ENCODE measurements at places on chromosomes 5 and 9.

- no peak for DNase-seq
These were observed 2.1 kb downstream of the EDIL3 start for GRCh38 chr5:84382363-84383295.

GRCh38 chr9:73148447-73148937 is 3.2 kb upstream of the ANXA1 start:
- DNase-seq = no peak

GRCh38 chr5:172830876-172831662 is 3.0 kb upstream of the ERGIC1 start:
- DNase-seq = no peak

- DNase-seq = no peak
These were observed 1.2 kb upstream of the RNF38 start for GRCh38 chr9:36401164-36401740.

- DNase-seq = no peak
These were observed 10.3 kb downstream of the FXN start for GRCh38 chr9:69045821-69046220.

DNA sequence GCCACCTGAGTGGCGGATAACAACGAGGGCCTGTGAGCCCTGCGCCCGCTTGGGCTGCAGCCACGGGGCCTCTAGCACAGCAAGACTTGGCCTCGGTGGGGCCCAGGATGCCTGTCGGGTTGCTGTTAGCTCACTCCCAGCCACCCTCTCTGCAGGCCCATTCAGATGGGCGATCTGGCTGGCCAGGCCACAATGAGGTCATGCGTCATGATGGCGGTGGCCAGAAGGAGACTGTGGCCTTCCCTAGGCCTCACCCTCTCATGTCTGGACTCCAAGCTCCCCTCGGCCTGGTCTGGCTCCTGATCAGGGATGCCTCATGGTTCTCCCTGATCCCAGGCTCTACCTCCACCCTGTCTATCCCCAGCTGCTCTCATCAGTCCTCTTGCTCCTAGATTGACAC is 19.0 kb upstream of the TCOF1 start:
- DNase-seq = no peak

DNA sequence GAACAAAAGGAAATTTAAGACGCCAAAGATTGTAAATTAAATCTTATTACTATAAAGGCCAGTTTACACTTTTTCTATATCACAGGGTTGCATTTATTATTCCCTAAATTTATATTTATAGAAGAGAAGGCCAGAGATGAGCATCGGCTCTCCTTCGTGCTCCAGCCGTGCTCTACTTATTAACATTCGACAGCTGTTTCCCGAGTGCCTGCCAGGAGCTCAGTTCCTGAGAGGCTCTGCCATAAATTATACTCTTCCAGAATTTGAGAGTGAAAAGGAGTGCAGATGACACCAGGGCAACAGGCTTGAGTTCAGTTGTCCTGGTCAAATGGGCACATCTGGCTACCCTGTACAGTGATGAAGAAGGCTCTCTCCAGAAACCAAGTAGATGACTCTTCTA is 70.1 kb downstream of the PCSK5 start:
- DNase-seq = no peak

DNA sequence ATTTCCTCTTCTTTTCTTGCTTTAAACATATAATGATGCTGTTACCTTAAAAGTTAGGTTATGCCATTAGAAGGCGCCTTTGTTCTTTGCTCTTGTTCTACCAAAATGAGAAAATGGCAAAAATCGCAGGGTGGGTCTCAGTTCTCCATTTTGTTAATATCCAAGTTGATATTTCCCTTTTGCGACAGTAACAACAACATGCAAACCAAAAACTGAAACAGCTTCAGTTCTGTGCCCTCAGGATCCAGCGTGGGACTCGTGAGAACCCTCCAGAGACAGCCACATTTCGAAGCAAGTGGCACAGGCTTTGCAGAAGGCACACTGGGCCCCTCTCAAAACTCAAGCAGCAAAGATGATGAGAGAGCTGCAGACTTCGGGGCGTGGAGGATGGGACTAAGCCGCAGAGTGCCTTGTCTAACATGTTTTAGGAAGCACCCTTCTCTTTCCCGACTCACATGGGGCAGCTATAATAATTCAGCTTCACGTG is 33.0 kb upstream of the LCP2 start:
- DNase-seq = no peak

- no peak for DNase-seq
These were observed 1.6 kb downstream of the PIP5KL1 start for GRCh38 chr9:127928676-127929624.

DNA sequence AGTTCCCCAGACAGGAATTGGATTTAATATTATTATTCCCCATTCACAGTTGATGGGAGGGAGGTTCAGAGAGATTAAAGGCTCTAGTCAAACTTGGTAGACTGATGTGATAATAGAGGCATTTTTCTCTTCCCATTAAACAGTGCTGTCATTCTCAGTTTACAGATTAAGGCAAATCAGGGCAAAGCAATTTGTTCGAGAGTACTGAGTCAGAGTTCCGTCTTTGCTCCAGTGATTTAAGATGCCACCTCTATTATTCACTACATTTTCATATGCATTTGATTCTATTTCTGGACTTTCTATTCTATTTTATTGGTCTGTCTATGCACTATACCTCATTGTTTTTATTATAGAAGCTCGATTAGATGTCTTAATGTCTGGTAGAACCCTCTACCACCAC is 201.0 kb upstream of the RAI14 start:
- no peak for DNase-seq

DNA sequence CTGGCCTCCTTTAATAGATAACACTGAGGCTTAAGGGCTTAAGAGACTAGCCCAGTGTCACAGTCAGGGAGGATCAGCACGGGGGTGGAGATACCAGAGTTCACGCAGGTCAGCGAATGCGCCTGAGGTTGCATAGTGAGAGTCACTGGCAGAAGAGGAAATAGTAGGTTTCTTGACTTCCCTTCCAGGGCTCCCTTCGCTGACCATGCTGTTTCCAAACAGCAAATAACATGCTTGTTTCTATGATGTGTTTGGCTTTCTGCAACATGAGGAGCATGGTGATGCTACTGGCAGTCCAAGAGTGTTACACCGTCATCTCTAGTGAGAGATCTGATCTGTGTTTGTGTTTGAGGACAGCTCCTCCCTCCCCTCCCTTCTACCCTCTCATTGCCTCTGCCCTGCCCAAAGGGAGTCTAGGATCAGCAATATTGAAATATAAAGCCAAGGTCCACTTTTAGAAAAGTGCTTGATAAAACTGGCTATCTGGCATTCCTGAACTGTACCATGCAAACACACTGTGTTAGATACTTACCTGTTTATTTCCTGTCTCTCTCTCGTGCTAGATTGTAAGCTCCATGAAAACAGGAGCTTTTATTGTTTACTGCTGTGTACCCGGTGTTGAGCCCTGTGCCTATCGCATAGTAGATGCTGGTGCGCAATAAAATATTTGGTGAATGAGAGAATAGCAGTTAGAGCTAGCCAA is 12.3 kb downstream of the TLE4 start:
- no peak for DNase-seq

DNA sequence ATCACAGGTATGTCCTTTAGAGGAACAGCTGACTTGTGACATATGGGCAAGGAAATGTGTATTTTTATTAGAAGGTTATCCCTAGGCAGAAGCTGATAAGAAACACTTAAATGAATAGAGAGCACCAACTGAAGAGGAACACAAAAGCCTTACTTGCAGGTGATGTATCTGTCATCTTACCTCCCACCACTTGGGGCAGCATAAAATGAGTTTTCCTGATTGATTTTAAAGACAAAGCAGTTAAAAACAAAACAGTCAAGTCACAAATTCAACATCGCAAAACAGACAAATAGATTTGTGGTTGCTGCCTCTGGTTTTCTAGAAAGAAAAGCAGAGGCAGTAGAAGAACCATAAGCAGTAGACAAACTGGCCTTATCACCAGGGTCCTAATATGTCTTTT is 302.4 kb upstream of the ZNF462 start:
- no peak for DNase-seq

GRCh38 chr9:132114102-132114707 is 34.5 kb upstream of the MED27 start:
- peak; percentile 11 for DNase-seq

- DNase-seq = no peak
These were observed 213.9 kb upstream of the FBXL7 start for GRCh38 chr5:15285901-15286583.

DNA sequence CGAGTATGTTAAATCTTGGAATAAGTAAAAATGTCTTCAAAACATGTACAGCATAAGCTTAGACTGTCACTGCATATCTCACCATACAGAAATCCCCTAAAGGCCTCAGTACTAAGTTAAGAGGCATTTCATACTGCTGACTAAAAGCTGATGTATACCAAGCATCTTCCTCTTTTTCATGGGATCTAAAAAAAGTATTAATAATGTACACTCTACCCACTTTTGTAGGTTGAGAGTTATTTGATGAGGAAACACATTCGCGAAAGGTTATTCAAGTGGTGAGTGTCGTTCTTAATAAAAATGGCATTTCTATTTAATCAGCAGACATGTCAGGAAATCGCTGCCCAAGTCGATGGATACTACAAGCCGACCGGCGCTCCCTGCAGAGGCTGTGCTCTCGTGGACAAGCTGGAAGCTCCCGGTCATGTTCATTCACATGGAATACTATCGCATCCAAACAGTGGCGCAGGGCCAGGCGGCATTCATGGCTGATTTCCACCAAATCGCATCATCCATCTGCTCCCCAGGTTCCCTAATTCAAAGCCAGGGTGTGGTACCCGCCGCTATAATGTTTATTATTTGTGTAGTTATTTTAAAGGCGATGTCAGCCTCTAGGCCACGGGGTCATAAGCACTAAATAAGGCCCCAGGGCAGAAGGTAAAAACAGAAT is 724 bp downstream of the SGTB start:
- no peak for DNase-seq

- no peak for DNase-seq
These were observed 208.7 kb upstream of the IER5L start for GRCh38 chr9:129386812-129387177.

- DNase-seq = no peak
These were observed 862.4 kb upstream of the CDH9 start for GRCh38 chr5:27900761-27901160.

- DNase-seq = no peak
These were observed 181.8 kb downstream of the ASTN2 start for GRCh38 chr9:117233016-117233415.

GRCh38 chr5:58893551-58893950 is 310.7 kb downstream of the RAB3C start:
- DNase-seq = no peak

DNA sequence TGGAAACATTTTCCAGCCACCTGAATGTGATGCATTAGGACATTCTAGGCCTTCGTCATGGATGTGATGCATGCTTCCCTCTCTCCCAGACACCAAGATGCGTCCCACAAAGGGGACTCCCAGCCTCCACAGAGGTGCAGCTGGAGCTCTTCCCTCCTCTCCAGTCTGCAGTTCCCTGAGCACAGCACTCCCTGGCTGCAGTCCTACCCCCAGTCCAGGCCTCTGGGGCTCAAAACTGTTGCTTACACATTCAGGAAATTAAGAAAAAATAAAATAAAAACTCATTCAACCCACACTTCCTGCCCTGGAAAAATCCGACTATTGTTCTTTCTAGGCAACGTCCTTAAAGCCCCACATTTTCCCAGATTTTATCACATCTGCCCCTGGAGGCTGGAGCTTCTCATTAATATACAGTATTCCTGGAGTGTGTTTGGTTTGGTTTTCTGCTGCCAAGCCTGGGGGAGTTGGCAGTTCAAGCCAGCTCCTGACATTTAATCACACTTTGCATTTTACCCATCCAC is 78.4 kb upstream of the ICE1 start:
- DNase-seq = no peak

DNA sequence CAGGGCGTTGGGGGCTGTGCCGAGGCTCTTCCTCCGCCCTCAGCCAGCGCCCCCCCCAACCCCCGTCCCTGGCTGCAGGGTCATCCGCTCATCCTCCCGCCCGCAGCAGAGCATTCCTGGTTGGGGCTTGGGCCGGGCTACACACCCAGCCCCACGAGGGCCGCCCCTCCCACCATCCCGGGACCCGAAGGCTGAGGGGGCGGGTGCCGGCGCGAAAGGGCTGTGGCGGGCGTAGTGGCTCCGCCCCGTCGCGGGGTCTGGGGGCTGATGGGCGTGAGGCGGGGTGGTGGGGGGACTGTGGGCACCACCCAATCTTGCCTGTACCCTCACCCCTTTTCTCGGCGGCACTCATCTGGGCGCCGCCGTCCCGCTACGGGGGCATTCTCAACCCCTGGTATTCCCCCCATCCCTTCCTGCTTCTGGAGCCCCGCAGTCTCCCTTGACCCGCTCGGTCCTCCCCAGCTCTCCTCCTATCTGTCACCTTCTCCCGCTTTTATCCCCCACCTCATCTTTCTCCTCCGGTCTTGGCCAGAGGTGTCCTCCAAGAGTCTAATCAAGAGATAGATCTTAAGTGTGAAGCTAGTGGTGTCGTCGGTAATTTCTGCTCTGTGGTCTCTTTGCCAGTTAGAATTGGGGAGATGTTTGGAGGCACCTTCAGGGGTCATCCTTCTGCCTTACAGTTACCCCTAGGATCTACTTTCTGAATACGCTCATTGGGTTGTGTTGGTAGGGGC is 1.6 kb downstream of the FER start:
- DNase-seq = no peak

DNA sequence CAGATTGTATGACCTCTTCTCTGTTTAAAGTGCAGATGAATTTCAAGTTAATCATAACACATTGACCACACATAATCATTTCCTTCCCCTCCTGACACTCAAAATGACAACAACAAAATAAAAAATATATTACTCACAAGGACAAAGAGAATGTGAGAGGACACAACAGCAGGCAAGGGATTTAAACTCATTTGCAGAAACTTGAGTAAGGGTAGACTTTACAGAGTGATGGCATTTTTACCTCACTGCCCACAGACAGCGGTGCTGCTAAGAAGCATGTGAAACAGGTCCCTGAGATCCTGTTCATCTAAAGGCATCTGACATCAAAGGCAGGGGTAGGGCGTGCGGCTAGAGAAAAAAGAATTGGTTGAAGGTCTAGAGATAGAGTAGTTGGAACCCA is 99.0 kb downstream of the TRIM36 start:
- no peak for DNase-seq

GRCh38 chr5:37166197-37166596 is 83.0 kb downstream of the CPLANE1 start:
- no peak for DNase-seq

DNA sequence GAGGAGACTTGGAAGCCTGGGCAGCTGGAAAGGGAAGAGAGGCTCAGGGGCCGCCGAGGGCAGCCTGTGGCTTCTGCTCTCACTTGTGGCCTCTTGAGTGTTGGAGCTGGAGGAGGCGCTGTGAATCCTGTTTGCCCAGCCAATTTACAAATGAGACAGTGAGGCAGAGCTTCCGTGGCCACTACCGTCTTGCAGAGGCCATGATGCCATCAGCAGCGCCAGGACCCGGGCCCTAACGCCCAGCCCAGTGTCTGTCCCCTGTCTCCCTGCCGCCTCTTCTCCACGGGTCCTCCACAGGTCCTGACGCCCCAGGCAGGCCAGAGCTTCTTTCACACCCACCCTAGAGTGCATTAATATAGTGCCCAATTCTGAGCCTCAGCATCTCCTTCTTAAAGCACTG is 172.8 kb downstream of the GOLPH3 start:
- DNase-seq = no peak

DNA sequence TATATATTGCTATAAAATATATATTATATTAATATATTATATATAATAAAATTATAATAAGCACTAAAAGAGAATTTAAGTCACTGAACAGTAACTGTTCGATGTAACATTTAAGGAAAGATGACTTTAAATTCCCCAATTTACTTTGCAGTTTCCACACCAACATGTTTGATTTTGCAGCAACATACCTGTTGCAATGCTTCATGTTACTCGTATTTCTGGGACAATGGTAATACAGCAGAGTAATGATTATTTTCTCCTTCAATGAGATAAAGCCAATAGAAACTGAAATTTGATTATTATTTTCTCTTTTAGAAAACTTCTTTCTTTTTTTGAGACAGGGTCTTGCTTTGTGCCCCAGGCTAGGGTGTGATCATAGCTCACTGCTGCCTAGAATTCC is 9.5 kb upstream of the NAA35 start:
- DNase-seq = no peak
